ENCODE measurements at places on chromosomes 13 and 19.

DNA sequence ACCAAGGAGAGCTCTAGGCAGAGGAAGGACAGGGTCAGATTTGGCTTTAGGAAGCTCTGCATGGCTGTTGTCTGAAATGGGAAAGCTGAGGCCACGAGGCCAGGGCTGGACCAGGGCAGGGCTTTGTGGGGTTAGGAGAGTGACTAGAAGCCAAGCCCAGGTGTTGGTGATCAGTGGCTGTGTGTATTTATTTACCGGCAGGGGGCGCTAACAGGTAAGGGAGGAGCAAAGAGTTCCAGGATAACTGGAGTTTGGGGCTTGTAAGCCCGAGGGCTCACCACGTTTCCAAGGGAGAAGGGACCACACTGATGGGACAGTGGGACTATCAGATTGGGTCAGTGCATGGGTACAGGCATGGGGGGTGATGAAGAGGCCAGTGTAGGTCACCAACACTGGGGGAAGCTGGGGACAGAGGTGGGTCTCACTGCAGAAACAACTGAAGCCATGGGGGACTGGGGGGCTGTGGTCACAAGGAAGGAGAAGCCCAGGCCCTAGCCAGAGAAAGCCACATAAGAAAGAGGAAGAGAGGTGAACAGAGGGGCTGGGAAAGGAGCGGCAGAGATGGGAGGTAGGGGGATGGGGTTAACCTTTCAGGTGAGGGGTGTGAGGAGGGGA lies 3.9 kb downstream of the TMEM147 start:
- peak; percentile 81 for DNase-seq

DNA sequence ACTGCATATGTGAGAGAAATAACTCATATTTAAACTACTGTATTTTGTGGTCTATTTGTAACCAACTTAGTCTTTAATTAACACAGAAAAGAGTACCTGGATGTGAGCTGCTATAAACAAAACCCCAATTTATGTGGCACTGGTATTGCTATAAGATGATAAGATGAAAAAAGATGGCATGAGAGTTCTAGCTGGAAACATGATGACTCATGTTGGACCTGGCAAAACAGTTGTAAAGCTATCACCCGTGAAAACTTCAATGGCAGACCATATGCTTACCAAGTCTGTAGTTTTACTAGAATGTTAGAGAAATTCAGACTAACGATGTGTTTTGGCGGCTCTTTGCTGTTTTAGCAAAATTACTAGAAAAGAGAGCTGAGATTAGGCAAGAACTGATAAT lies 69.6 kb upstream of the PCDH9 start:
- no peak for DNase-seq

- DNase-seq = no peak
Measured at GRCh38 chr19:49513746-49514118, 1.3 kb downstream of the FCGRT start.

DNA sequence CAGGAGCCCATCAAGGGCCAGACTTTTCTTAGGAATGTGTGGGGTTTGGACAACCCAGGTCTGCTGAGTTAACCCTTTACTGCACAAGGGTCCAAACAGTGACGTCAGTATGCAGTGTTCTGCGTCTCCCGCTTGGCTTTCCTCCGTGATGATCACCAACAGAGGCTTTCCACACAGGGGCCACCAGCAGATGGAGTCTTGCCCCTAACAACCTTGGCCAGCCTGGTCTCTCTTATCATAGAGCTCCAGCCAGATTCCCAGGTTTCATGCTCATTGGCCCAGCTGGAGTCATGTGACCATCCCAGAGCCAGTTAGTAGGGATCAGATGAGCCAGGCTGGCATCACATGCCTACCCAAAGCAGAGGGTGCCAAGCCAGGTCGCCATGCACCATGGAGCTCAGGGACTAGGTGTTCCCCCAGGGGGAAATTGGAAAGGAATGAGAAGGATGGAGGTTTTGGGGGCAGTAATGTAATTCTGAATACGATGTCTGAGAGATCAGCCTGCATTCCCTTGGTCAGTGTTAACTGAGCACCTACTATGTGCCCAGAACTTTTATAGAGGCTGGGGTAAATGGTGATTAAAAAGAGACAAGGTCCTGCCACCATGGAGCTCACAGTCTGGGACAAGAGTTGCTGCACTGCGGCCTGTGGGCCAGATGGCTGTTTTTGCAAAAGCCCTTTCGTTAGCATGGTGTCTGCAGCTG lies 61.2 kb downstream of the MYH14 start:
- no peak for DNase-seq

GRCh38 chr13:47564041-47564440 lies 437.0 kb downstream of the SUCLA2 start:
- no peak for DNase-seq

- no peak for DNase-seq
Measured at GRCh38 chr19:2494084-2494446, 18.1 kb downstream of the GADD45B start.

DNA sequence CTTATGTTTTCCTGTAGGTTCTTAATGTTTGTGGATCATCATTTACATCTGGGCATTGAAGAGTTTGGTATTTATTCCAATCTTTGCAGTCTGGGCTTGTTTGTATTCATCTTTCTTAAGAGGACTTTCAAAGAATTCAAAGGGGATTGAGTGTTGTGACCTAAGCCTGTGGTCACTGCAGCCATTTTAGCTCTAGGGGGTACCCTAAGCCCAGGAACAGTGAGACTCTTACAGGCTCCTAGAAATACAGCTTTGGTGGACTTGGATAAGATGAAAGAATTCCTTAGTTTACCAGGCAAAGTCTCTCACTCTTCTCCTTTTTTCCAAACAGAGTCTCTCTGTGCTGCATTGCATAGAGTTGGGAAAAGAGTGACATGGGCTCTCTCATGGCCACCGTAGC lies 2539.0 kb upstream of the PCDH20 start:
- DNase-seq = no peak

GRCh38 chr19:48603449-48603848 lies 3.1 kb upstream of the SPACA4 start:
- no peak for DNase-seq

DNA sequence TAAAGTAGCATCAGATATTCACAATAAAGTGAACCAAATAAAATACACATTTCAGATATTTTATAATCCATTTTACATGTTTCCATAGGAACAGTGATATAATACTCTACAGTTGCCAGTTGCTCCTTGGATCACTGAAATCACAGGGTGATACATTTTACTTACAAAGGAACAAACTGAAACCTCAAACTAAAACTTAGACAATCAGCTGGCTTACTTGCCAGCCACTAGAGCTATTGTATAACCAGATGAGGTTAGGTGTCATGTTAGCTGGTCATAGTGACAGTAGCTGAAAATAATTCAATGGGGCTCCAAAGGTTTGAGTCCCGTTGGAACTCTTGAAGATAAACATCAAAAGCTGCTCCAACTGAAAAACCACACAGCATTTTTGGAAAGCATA lies 274.6 kb downstream of the ITGBL1 start:
- no peak for DNase-seq

DNA sequence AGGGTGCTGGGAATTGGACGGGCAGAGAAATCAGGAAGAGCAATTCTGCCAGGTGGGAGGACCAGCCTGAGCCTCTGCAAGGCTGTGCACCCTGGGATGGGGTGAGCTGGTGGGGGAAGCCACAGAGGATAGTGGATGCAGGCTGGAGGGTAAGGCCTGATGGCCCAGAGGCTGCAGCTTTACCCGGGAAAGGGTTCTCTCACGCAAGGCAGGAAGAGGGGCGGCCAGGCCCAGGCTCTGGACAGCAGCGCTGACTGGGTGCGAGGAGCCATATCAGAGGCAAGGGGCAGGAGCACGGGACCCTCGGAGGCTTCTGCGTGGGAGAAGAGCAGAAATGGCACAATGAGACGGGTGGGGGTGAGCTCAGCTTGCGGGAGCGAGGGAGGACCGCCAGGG lies 104.6 kb downstream of the SOX1 start:
- no peak for DNase-seq

DNA sequence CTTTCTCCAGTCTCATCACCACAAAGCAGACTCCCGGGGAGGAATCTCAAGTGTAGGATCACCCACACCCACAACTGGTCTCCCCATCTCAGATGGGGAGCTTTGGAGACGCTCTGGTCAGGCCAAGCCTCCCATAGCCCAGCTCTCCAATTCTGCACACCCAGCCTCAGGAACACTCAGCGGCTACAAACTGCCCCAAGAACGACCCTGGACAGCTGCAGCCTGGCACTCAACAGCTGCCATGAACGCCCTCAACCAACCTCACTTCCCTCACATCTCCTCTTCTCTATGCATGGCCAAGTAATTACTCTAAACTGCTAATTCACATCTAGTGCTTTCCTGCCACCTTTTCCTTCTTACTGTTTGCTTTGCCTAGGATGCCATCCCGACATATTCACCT lies 42.6 kb downstream of the DZIP1 start:
- no peak for DNase-seq

- DNase-seq = no peak
Measured at GRCh38 chr19:10911579-10912363, 16.7 kb downstream of the YIPF2 start.

DNA sequence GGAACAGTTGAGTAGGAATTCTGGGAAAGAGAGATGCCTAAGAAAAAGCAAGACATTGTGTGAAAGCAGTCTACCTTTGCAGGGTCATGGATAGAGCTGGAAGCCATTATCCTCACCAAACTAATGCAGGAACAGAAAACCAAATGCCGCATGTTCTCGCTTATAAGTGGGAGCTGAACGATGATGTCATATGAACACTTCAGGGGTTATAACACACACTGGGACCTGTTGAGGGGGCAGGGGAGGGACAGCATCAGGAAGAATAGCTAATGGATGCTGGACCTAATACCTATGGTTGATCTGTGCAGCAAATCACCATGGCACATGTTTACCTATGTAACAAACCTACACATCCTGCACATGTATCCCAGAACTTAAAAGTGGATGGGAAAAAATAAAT lies 69.9 kb downstream of the TSC22D1 start:
- no peak for DNase-seq

GRCh38 chr19:58396691-58397532 lies 1.5 kb downstream of the RNF225 start:
- DNase-seq = no peak

DNA sequence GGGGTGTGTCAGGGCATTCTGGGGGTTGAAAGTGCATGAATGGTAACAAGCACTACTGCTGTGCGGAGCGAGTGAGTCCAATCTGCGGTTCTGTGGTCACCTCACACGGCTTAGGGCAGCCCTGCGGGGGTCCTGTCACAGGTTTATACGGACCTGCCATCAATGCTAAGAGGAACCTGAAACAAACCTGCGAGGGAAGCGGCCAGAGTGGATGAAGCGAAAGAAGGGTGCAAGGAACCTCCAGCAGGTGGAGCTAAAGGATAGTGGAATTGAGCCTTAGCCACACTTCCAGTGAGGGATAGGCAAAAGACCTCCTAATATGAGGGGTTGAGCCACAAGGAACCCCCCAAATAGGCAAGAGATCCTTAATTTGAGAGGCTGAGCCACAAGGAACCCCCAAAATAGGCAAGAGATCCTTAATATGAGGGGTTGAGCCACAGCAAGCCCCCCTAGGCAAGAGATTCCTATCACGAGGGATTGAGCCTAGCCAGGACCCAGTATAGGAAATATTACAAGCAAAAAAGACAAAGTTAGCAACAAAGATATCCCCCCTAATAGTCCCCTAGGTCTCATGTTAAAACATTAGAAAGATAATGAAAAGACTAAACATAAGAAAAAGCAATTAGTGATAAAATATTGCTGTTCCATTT lies 6.3 kb upstream of the ZNF69 start:
- DNase-seq = peak; percentile 66

GRCh38 chr13:28576067-28576466 lies 81.1 kb upstream of the FLT1 start:
- DNase-seq = no peak

DNA sequence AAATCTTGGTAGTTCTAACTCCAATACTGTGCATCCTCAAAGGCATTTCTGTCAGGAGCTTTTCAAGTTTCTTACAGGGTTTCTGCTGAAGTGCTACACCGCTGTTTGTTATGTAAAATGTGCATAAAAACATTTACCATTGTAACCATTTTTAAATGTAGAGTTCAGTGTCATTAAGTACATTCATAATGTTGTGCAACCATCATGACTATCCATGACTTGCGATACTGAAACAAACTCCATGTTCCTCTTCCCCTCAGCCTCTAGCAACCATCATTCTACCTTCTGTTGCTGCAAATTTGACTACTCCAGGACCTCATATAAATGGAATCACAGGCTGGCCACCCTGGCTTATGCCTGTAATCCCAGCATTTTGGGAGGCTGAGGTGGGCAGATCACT lies 14.4 kb upstream of the SLC25A42 start:
- DNase-seq = no peak

GRCh38 chr13:111954661-111955411 lies 112.1 kb upstream of the SOX1 start:
- DNase-seq = no peak

DNA sequence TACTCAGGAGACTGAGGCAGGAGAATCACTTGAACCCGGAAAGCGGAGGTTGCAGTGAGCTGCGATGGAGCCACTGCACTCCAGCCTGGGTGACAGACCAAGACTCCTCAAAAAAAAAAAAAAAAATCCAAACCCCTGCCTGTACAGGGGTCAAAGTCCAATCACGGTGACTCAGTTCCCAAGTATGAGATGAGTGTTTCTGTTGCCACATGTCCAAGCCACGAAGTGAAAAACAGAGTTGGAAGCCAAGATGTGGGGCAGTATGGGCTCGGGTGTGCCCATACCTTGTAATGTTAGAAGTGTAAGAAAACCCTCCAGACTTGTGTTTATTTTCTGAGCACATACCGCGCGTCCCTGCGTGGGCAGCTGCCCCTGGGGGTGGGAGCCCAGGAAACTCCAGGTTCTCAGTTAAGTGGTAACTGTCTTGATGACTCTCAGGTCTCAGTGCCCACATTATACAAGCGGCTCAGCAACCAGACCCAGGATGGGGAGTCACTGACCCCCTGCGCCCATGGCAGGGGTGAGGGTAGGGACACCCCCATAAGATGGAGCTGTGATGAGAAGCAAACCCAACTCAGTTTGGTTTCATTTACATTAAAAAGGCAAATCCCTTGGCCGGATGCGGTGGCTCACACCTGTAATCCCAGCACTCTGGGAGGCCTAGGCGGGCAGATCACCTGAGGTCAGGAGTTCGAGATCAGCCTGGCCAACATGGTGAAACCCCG lies 1.2 kb upstream of the GPX4 start:
- DNase-seq = peak; percentile 49

DNA sequence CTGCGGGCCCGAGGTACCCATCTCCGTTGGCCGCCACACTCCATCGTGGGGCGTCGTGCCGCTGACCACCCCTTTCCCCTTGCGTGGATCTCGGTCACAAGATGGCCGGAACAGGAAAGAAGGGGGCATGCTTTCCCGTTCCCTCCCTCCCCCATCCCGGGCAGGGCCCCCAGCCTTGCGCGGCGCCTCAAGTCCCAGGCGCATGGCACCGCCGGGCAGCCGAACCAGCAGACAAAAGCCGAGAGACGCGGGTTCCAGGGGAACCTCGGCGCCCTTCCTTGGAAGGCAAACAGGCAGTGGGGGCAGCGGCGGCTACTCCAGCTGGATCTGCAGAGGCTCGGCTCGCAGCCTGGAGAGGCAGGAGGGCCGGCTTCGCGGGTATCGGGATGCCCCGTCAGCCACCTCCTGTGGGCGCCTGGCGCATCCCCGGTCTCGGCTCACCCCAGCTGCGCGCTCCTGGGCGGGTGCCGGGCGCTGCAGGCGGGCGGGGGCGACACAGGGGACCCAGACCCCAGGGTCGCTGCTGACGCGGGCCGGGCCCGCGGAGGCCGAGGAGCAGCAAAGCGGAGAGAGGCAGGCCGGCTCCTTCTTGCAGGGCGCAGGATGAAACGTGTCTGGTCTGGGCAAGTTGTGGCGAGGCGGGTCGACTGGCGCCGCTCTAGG lies 439 bp downstream of the DZIP1 start:
- peak; percentile 23 for DNase-seq
